GM23338 (cell line): ENCODE measurements at places on chromosomes 6 and 20. TPM values are rescaled to one million over a fixed set of nuclear protein-coding genes. Genes with fewer than 3 reads are reported as not detected.
A peak's percentile ranks its signal among the peaks of the same experiment; 100 is the strongest.

- H3K36me3 ChIP-seq, result no peaks in the 10 kb centered on the region
- H3K4me3 ChIP-seq, result no peak overlapping the region
- H3K27ac ChIP-seq, result no peak overlapping the region
- DNase-seq, result no peak
Observed at GRCh38 chr6:170224694-170225660, 65.9 kb downstream of the DLL1 start.

- H3K36me3 ChIP-seq, result no peaks in the 10 kb centered on the region
- H3K27me3 ChIP-seq, result no peaks in the 10 kb centered on the region
- no peak overlapping the region for H3K4me3 ChIP-seq
- DNase-seq, result peak; percentile 15
Observed at GRCh38 chr6:132143258-132143657, 192.1 kb upstream of the CCN2 start.

DNA sequence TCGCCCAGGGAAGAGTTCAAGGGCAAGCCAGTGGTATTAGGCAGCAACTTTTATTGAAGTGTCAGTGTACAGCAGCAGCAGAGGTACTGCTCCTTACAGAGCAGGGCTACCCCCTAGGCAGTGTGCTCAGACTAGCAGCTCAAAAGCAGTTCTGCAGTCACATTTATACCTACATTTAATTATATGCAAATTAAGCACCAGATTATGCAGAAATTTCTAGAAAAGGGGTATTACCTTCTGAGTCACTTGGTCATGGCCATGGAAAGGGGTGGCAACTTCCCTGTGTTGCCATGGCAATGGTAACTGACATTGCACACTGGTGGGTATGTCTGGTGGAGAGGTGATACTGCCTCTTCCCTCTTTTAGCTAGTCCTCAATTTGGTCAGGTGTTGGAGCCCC, 2.1 kb upstream of the ZKSCAN4 start:
- H3K27me3 ChIP-seq, result peaks cover 30% of the 10 kb centered on the region
- H3K27ac ChIP-seq, result no peak overlapping the region
- H3K36me3 ChIP-seq, result peaks cover 3% of the 10 kb centered on the region; the same call in 1 of the 2 replicates
- H3K4me1 ChIP-seq, result peaks cover 11% of the 10 kb centered on the region
- DNase-seq, result peak; percentile 12
- H3K4me3 ChIP-seq, result no peak overlapping the region

DNA sequence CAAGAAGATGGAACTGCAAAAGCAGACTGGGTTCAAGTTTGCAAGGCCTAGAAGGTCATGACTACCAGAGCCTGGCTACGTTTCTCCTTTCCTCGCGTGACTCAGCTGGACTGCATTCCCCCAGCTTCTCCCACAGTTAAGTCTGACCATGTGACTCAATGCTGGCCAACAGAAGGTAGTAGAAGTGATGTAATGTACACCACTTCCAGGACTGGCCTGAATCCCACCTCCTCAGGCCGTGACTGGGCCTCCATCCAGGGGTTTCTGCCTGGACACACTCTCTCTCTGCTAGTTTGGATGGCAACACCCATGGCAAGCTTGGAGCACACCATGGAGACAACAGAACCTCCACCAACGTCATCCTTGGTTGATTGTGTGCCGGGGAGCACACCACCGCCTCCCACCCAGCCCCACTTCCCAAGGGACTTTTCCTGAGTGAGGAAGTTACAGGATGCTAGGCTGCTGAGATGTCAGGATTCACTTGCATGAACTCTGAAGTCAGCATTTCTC, 112.0 kb upstream of the CDYL start:
- DNase-seq, result no peak
- H3K4me1 ChIP-seq, result peaks cover 9% of the 10 kb centered on the region
- no peaks in the 10 kb centered on the region for H3K27me3 ChIP-seq
- no peaks in the 10 kb centered on the region for H3K36me3 ChIP-seq
- no peak overlapping the region for H3K27ac ChIP-seq

GRCh38 chr6:95387845-95388244, 189.5 kb upstream of the MANEA start:
- H3K4me3 ChIP-seq, result no peak overlapping the region
- no peaks in the 10 kb centered on the region for H3K36me3 ChIP-seq
- DNase-seq, result no peak
- H3K27me3 ChIP-seq, result no peaks in the 10 kb centered on the region
- no peak overlapping the region for H3K27ac ChIP-seq

- no peak overlapping the region for H3K27ac ChIP-seq
- H3K4me1 ChIP-seq, result no peaks in the 10 kb centered on the region
- DNase-seq, result no peak
- H3K4me3 ChIP-seq, result no peak overlapping the region
Observed at GRCh38 chr20:62762376-62762775, 33.9 kb upstream of the MRGBP start.

SYCP2L gene
- total RNA-seq, result 4.9 and 11.0 TPM in 2 replicates

WFDC2 gene
- total RNA-seq, result 27.2 and 28.0 TPM in 2 replicates

GRCh38 chr20:19995220-19995863, 21.8 kb upstream of the NAA20 start:
- H3K4me3 ChIP-seq, result no peak overlapping the region
- peak; percentile 53 for DNase-seq
- H3K27me3 ChIP-seq, result no peaks in the 10 kb centered on the region
- H3K27ac ChIP-seq, result no peak overlapping the region
- no peaks in the 10 kb centered on the region for H3K36me3 ChIP-seq

CPXM1 gene
- total RNA-seq, result 21.5 and 29.3 TPM in 2 replicates

DNA sequence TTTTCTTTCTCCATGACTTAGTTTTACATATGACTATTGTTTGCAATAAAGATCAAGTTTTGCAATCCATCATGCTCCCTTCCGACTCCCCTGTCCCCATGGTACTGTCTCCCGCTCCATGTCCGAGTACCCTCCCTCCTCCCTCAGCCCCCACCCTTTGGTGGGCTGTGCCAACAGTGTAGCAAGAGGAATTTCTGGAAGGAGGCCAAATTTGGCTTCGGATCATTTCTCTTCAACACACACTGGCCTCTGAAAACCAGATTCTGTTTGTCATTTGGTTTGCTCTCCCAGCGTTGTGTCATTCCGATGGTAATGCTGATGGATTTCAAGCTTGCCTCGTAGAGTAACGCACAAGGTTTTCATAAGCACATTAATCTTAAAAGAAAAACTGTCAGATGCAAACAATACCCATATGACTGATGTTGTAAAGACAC, 22.9 kb upstream of the PAX1 start:
- H3K27ac ChIP-seq, result no peak overlapping the region
- no peaks in the 10 kb centered on the region for H3K27me3 ChIP-seq
- H3K4me3 ChIP-seq, result no peak overlapping the region
- no peaks in the 10 kb centered on the region for H3K4me1 ChIP-seq

OXT gene
- total RNA-seq, result not detected in 2 replicates

MUC22 gene
- total RNA-seq, result not detected in 2 replicates

TAAR6 gene
- not detected in 2 replicates for total RNA-seq

GRCh38 chr6:87628424-87628823, 38.5 kb downstream of the ORC3 start:
- H3K4me3 ChIP-seq, result no peak overlapping the region
- H3K27ac ChIP-seq, result no peak overlapping the region
- H3K36me3 ChIP-seq, result peaks cover 7% of the 10 kb centered on the region; the same call in 1 of the 2 replicates
- H3K4me1 ChIP-seq, result no peaks in the 10 kb centered on the region

DNA sequence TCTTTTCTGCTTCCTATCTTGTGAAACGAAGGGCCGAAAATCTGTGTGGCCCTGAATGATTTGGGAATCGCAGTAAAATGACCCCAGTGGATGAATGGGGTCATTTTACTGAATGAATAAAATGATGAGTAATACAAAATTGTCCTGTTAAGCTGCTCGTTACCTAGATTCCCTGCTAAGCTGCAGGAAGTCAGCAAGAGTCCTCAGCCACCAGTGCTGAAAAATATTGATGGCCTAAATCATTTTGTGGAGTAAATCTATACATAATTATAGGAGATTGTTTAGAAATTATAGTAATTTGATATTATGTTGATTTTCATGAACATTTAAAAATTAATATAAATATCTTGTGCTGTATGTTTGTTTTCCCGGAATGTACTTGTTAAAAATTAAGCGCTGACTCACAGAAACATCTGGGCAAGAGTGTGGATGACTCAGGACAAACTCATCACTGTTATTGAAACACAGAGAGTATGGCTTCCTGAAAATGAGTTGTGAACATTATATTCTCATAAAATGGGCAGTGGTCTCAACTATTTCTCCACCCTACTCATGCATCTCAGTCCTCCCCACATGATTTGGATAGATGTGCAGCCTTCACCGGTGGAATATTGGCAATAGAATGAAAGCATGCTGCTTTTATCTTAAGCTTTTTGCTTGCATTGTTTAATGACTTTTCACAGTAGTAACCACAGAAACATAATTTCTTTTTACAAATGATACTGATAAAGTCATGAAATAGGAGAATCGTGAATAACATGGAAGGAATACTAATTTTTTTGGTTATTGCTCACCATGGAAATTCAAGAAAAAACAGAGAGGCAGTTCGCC, 36.2 kb upstream of the RGS17 start:
- no peak overlapping the region for H3K27ac ChIP-seq
- H3K4me1 ChIP-seq, result no peaks in the 10 kb centered on the region
- no peaks in the 10 kb centered on the region for H3K36me3 ChIP-seq
- DNase-seq, result no peak
- no peak overlapping the region for H3K4me3 ChIP-seq

GRCh38 chr6:84390334-84390733, 162.9 kb upstream of the CEP162 start:
- H3K27ac ChIP-seq, result no peak overlapping the region
- no peaks in the 10 kb centered on the region for H3K27me3 ChIP-seq
- H3K36me3 ChIP-seq, result no peaks in the 10 kb centered on the region
- no peak overlapping the region for H3K4me3 ChIP-seq
- H3K4me1 ChIP-seq, result no peaks in the 10 kb centered on the region
- DNase-seq, result no peak

DNA sequence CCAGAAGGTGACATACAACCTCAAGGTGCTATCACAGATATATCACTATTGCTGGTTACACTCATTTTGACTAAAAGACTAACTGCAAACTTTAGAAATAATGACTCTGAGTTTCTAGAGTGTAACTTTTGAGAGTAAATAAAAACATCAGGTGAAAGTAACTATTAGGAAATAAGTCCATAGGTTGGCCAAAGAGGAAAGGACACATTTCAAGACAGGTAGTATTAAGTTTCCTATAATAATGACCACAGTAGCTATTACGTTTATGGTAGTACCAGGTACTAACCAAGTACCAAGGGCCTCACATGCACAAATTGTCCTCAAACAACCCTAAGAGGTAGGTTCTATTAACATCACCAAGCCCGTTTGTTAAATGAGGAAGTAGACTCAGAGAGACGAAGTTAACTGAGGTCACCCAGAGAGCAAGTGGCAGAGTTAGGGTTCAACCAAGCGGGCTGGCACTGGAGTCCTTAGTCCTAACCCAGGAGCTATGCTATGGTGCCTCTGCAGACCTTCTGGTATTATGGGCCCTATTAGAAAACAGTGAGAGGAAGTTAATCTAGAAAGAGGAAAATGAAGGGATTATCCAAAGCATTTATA, 36.8 kb downstream of the HEBP2 start:
- DNase-seq, result no peak
- H3K27ac ChIP-seq, result no peak overlapping the region
- H3K4me3 ChIP-seq, result no peak overlapping the region
- H3K4me1 ChIP-seq, result no peaks in the 10 kb centered on the region
- H3K36me3 ChIP-seq, result no peaks in the 10 kb centered on the region

DNA sequence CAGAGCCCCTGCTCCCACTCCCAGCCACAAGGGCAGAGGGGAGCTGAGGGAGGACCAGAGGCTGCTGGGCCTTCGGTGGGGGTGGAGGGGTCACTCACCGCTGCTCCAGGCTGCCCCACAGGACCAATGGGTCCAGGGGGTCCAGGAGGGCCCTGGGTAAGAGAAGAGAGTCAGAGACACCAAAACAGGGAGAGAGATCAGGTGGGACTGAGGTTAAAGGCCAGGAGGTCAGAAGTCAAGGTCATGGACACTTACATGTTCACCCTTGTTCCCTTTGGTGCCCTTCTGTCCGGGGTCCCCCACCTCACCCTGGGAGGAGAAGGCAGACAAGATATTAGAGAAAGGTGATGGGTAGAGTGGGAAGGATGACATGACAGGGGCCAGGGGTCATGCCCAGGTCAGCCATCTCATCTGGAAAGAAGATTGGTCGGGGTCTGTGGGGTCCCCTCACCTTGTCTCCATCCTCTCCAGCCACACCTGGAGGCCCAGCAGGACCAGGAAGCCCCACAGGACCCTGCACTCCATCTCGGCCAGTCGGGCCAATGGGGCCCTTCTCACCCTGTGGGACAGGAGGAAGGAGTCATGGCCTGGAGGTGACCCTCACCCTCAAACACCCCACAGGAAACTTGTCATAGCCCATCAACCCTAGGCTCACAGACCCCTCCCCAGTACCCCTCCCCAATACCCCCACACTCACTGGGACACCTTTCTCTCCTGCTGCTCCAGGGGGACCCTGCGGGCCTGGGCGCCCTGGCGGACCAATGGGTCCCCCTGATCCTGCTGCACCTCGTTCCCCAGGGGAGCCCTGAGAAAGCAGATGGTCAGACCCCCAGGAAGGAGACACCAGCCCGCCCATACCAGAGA, 21.0 kb downstream of the COL11A2 start:
- DNase-seq, result no peak
- H3K4me1 ChIP-seq, result no peaks in the 10 kb centered on the region; the same call in 1 of the 2 replicates
- no peaks in the 10 kb centered on the region for H3K36me3 ChIP-seq
- H3K27me3 ChIP-seq, result no peaks in the 10 kb centered on the region
- H3K4me3 ChIP-seq, result no peak overlapping the region
- H3K27ac ChIP-seq, result no peak overlapping the region

DNA sequence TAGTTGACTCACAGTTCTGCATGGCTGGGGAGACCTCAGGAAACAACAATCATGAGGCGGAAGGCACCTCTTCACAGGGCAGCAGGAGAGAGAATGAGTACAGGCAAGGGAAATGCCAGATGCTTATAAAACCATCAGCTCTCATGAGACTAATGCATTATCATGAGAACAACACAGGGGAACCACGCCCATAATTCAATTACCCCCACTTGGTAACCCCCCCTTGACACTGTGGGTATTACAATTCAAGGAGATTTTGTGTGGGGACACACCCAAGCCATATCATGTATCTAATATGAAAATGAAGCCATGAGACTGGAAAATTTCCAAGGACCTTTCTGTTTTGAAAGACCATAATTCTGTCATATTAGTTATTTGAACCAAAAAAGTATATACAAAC, 342.4 kb upstream of the PLCB4 start:
- no peak overlapping the region for H3K4me3 ChIP-seq
- no peaks in the 10 kb centered on the region for H3K36me3 ChIP-seq
- DNase-seq, result no peak
- H3K27me3 ChIP-seq, result no peaks in the 10 kb centered on the region
- H3K4me1 ChIP-seq, result no peaks in the 10 kb centered on the region
- H3K27ac ChIP-seq, result no peak overlapping the region

DNA sequence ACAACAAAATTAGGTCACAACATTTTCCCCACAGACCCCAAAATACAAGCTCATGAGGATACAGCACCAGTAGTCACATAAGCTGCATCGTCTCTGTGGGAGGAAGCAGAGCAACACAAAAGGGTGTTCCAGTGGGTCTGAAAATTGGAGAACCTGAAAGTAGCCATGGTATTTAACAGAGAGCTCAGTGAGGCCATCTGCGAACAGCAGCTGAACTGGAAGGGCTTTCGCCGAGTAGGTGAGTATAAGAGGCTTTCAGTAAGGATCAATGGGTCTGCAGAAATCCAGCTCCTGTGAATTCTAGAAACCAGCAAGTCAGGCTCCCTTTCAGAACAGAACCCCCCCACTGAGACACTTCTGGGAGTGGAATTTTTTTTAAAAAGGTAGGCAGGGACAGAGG, 120.0 kb upstream of the RREB1 start:
- peak; percentile 29 for DNase-seq
- no peaks in the 10 kb centered on the region for H3K27me3 ChIP-seq
- no peaks in the 10 kb centered on the region for H3K4me1 ChIP-seq
- H3K4me3 ChIP-seq, result no peak overlapping the region
